ENCODE measurements at places on chromosomes 3 and 15.
A peak's percentile ranks its signal among the peaks of the same experiment; 100 is the strongest.

- H3K4me1 ChIP-seq: peaks cover 10% of the 10 kb centered on the region
- no peak overlapping the region for H3K27ac ChIP-seq
- H3K27me3 ChIP-seq: no peaks in the 10 kb centered on the region
- DNase-seq: no peak
Observed at GRCh38 chr3:53583161-53583690, 88.8 kb downstream of the CACNA1D start.

- no peaks in the 10 kb centered on the region for H3K36me3 ChIP-seq
- no peaks in the 10 kb centered on the region for H3K27me3 ChIP-seq
- no peak overlapping the region for H3K27ac ChIP-seq
- peaks cover 6% of the 10 kb centered on the region for H3K4me1 ChIP-seq
- DNase-seq: no peak
Observed at GRCh38 chr3:50286322-50287227, 5.7 kb downstream of the IFRD2 start.

DNA sequence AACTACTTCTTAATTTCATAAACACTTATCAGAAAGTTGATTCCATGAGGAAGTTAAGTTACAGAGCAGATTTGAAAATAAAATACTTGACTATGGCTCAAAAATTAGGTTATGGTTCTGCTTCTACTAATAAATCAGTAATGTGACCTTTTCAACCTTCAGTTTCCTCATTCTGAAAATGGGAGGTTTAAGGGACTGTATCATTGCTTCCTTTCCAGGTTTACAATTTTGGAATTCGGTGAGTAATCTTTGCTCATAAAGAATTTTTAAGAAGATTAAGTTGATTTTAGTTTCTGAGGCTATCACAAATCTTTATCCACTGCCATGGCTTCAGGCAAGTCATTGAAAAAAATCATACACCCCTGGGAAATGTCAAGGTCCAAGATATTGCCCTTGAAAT is 1061.2 kb downstream of the DIPK2A start:
- no peaks in the 10 kb centered on the region for H3K4me1 ChIP-seq
- no peak for DNase-seq
- no peaks in the 10 kb centered on the region for H3K36me3 ChIP-seq
- no peak overlapping the region for H3K27ac ChIP-seq
- no peak overlapping the region for H3K4me3 ChIP-seq

DNA sequence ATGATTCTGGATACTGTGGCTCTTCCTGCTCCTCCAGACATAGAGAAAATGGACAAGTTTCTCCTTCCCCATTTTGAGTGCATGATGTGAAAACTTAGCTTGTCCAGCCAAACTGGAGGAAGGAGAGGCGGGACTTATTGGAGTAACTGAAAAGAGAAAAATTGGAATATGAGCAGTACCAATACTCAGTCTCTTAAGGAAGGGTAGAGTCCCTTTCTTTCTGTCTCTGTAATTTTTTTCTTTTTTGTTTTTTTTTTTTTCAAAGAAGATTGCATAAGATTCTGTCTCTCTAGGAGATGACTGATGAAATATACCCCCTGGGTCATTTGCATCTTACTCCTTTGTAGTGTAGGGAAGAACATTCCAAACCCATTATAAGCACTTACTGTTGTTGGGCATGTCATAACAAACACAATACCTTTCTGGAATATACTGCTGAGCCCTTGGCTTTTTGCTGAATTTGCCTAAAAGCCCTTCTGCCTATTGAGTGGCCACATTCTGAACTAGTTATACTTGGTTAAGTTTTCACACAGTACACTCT is 498.1 kb upstream of the TPRG1 start:
- H3K4me3 ChIP-seq: peak overlapping the region; percentile 23
- peaks cover 15% of the 10 kb centered on the region for H3K4me1 ChIP-seq
- H3K27ac ChIP-seq: peak overlapping the region; percentile 80

DNA sequence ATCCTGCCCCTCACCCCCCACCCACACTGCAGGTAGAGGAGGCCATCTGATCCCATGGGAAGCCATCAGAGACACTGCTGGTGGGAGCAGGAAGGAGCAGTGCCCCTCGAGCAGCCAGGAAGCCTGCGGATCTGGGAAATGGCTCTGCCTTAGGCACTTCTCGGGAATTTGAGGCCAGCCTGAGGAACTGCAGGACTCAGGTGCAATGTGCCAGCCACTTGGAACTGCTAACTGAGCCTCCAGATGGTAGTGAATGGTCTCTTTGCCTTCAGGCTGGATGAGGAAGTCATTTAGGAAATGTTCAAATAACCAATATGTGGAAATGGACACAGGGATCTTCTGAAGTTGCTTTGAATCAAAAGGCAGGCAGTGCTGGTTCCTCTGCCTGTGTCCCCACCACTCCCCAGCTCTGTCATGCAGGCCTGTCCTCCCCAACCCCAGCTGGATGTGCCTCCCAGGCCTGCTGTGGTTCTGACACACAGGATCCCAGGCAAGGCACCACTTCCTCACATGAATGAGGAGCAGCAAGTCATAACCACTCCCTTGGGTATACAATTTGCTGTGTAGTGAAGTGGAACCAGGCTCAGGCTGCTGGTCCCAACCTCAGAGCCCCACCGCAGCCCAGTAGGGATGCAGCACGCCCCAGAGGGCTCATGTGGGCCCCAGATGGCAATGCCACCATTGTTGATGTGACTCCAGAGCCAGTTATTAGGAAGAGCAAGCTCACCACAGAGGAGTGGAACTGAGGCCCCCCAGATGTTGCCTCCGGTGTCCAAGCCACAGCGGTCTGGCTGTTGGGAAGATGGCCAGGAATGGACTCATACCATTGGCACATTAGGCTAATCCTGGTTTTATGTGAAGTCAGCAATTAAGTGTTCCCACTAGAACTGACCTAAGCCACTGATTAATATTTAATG is 46.5 kb upstream of the LIMD1 start:
- H3K36me3 ChIP-seq: peaks cover 15% of the 10 kb centered on the region
- no peak for DNase-seq
- no peak overlapping the region for H3K27ac ChIP-seq
- peaks cover 13% of the 10 kb centered on the region for H3K4me1 ChIP-seq
- H3K27me3 ChIP-seq: no peaks in the 10 kb centered on the region

DNA sequence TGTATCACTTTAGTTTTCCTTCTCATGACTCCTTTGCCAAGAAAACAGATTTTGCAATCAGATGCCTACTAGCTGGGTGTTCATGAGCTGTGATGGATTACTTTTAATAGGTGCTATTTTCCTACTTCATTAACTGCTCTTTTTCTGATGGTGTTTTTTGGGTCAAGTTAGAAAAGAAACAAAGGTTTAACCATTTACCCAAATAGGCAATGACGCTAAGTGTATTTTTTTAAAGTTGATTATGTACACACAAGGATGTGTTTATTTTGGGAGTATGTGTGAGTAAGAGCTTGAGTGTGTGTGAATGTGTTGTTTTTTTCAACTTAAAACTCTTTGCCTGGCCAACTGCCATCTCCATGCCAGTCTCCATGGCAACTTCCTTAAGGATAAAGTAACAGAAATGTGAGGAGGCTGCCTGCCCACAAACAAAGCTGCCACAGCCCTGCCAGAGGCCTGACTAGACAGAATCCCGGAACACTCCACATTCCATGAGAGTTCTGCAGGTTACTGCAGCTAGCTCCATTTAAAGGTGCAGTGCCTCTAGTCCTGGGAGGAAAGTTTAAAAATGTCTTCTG is 215.6 kb upstream of the RBMS3 start:
- no peaks in the 10 kb centered on the region for H3K36me3 ChIP-seq
- H3K27me3 ChIP-seq: no peaks in the 10 kb centered on the region
- H3K4me1 ChIP-seq: peaks cover 15% of the 10 kb centered on the region
- peak overlapping the region; percentile 35 for H3K27ac ChIP-seq
- peak overlapping the region; percentile 23 for H3K4me3 ChIP-seq
- DNase-seq: peak; percentile 72

DNA sequence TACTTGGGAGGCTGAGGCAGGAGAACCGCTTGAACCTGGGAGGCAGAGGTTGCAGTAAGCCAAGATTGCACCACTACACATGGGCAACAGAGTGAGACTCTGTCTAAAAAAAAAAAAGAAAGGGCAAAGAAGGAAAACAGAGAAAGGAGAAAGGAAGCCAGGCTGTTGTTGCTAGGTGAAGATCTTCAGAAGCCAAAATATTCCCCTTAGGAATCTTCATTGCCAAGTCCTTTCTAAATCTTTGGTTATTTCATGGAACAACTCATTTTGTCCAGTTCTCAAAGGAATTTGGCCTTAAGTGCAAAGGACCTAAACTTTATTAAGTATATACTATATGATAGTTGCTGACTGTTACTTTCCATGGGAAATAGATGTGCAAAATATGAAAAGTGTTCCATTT is 59.2 kb upstream of the OSBPL11 start:
- peaks cover 9% of the 10 kb centered on the region for H3K4me1 ChIP-seq
- no peaks in the 10 kb centered on the region for H3K27me3 ChIP-seq
- H3K27ac ChIP-seq: no peak overlapping the region
- DNase-seq: no peak
- H3K4me3 ChIP-seq: no peak overlapping the region
- no peaks in the 10 kb centered on the region for H3K36me3 ChIP-seq

DNA sequence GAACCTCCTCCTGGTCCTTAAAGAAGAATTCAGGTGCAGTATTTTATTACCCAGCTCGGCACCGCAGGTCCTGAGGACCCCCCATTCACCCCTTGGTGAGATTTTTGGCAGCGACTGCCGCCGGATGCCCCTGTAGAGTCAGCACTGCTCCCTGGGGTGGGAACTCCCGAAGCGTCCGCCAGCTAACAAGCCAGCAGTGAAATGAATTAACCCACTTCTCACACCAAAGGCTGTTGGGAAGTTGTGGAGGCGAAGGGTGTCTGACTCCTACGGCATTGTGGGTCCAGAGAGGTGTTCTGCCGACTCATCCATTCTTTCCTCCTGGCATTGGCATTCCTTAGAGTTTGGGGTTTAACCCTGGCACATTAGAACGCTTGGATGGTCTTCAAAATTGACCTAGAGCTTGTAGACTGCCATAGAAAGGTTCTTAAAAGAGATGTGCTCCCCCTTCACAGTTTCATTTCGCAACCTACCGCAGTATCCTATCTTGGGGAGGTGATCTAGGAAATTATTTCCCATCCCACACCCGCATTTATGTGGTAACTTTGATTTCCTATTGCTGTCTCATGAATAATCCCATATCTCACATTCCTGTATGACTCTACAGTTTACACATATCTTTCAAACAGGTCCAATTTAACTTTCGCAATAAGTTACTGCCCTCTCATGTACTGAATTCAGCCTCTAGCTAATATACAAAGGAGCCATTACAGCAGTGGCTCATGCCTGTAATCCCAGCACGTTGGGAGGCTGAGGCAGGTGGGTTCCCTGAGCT is 879 bp upstream of the EIF5A2 start:
- peaks cover 8% of the 10 kb centered on the region for H3K36me3 ChIP-seq
- H3K4me3 ChIP-seq: peak overlapping the region; percentile 96
- DNase-seq: no peak
- H3K27ac ChIP-seq: peak overlapping the region; percentile 84
- H3K27me3 ChIP-seq: peaks cover 14% of the 10 kb centered on the region
- peaks cover 13% of the 10 kb centered on the region for H3K4me1 ChIP-seq

- H3K4me1 ChIP-seq: no peaks in the 10 kb centered on the region
- H3K36me3 ChIP-seq: no peaks in the 10 kb centered on the region
- peaks cover 45% of the 10 kb centered on the region for H3K27me3 ChIP-seq
- no peak overlapping the region for H3K4me3 ChIP-seq
Observed at GRCh38 chr3:13966302-13966701, 86.4 kb upstream of the WNT7A start.

GRCh38 chr3:62183969-62184368 is 189.4 kb downstream of the FEZF2 start:
- H3K4me3 ChIP-seq: no peak overlapping the region
- peaks cover 16% of the 10 kb centered on the region for H3K4me1 ChIP-seq
- no peak for DNase-seq
- H3K27ac ChIP-seq: no peak overlapping the region

DNA sequence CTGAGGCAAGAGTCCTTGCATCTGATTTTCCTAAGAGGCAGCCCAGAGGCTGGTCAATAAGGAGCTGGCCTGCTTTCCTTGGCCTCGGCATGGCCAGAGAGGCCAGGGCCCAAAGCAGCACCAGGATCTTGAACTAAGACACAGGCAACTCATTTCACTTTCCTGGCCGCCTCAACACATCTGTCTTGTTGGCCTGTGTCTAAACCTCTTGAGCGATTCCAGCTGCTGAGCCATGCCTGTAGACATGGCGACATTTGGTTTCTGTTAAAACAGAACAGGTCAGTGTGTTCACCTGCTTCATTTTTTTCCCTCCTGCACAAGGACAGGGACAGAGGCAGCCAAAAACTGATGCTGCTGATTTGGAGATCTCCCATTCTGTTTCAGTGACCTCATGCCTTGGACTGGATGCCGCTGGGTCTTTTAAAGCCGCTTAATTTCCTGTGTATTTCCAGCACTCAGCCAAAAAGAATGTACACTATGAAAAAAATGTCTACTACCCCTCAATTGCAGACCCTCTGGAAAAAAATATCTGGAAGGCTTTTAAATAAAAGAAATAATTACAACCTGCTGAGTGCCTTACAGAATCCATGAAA is 266.6 kb upstream of the ICE2 start:
- H3K27ac ChIP-seq: no peak overlapping the region
- H3K36me3 ChIP-seq: no peaks in the 10 kb centered on the region
- H3K4me3 ChIP-seq: peak overlapping the region; percentile 45
- peaks cover 22% of the 10 kb centered on the region for H3K4me1 ChIP-seq
- peaks cover 4% of the 10 kb centered on the region for H3K27me3 ChIP-seq
- no peak for DNase-seq

- DNase-seq: no peak
- H3K4me3 ChIP-seq: no peak overlapping the region
- no peaks in the 10 kb centered on the region for H3K4me1 ChIP-seq
- no peak overlapping the region for H3K27ac ChIP-seq
Observed at GRCh38 chr15:43144512-43144911, 11.1 kb downstream of the TMEM62 start.

DNA sequence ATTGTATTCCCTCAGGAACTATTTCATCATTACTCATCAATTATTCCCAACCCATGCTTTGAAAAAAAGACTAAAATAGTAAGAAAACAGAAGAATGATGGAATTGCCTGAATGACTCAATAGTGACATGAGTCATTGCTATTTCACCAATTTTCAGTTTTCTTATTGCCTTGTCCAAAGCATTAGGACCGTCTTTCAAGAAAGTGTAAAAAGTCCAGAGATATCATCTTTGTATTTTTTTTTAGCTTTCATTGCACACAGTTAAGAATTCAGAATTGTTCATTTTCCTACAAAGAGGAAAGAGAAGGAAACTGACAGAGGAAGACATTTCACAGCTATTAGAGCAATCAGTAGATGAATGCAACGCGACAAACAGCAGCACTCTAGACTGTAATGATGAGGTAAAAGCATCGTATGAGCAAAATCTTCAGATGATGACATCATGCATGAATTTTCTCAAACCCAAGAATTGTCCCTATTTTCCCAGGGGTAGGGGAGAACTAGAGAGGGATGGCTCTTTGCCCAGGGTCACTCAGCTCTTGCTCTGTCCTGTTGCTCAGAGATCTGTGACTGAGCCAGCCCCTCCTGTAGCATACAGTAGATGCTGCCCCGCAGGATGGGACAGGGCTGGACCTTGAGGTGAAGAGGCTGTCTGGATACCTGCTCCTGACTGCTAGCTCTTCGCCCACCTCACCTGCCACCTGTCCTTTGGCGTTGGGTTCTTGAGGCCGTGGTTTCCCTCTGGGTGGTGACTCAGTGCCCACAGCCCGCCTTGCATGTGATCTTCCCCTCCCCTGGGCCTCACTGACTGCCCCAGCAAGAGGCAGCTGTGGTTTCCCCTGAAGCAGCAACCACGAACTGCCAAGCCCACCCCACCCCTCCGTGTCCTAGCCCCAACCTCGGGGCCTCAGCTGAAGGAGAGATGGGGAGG is 84.8 kb downstream of the PPCDC start:
- H3K36me3 ChIP-seq: peaks cover 4% of the 10 kb centered on the region
- peaks cover 15% of the 10 kb centered on the region for H3K4me1 ChIP-seq
- DNase-seq: no peak
